ENCODE measurements at places on chromosomes 2 and 18.

DNA sequence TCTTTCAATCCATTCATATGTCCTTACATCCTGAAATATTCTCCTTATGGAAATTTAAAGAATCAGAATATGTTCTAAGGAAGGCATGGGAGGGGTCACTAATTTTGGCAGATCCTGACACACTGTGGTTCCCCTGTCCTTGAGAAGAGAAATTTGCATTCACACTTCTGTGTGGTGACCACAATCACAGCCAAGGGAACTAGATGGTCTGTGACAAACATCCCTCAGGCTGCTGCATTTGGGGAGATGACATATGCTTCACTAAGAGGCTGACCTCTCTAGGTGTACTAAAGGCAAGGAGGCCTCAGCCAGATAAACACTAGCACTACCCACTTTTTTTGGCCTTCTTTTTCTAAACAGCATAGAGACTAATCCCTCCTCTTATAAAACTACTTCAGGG, 129.6 kb downstream of the MREG start:
- no peak for DNase-seq

GRCh38 chr2:176999301-176999700, 213.3 kb upstream of the HNRNPA3 start:
- peak; percentile 18 for DNase-seq

- DNase-seq = peak; percentile 46
These were observed 3.5 kb upstream of the BCL2 start for GRCh38 chr18:63322908-63323634.

DNA sequence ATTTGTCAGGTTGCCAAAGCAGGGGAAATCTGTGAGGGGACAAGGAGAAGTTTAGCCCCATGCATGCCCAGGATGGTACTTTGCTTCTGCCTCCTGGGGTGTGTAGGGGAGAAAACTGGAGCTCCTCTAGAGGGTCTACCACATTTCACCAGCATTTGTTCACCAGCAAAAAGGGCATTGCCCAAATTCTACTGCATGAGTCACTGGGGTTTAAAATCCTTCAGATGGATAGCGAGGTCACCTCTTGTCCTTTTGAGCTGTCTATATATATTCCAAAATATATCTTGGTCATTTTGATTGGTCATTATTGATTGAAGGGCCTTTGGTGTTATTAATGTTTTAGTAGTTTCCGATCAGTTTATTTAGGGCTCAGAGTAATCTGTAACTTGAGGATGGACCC, 18.7 kb downstream of the FHOD3 start:
- DNase-seq = no peak

DNA sequence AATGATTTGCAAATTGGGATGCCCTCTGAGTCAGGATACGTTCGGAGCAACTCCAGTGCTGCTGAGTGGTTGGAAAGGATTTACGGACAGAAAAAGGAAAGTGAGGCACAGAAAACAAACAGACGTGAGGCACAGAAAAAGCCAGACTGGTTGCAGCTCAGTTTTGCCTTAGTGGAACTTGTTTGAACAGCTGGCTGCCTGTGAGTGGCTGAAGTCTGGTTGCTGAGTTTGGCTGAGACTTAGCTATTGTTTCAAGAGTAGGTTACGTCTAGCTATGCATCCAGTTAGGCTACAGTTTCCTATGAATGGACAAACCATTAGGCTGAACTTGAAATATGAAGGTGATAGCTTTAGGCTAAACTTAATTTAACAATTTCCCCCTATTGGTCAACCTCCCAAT, 256.6 kb downstream of the VAPA start:
- no peak for DNase-seq

GRCh38 chr2:222088561-222088960, 210.2 kb downstream of the PAX3 start:
- no peak for DNase-seq

DNA sequence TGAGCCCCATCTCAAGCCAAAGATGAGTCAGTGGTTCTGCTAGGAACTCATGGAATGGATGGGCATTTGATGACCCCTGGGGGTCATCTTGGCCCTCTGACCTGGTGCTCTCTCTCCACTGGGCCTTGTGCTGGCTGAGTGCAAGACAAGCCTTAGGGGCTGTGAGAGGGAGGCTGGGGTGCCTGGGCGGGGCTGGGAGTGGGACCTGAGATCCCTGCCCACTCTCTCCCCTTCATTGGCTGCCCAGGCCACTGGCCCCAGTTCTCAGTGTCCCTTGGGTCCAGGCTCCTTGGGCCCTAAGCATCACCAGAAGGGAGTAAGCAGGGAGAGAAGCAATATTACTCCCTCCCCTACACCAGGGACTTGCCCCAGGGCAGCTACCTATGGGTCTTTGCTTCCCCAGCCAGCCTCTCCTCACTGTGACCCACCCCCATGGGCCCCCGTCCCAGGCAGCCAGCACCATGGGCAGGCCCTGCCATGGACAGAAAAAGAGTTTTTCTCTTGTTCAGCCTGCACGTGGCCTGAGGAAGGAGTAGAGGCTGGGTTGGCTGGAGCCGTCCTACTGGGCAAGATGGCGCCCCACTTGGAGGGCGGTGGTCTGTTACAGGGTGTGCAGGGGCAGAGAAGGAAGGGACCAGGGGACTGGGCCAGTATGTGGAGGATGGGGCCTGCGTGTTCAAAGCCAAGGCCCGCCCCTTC, 33.6 kb downstream of the ATOH8 start:
- DNase-seq = no peak

GRCh38 chr2:241069821-241070281, 32.2 kb downstream of the MTERF4 start:
- no peak for DNase-seq

DNA sequence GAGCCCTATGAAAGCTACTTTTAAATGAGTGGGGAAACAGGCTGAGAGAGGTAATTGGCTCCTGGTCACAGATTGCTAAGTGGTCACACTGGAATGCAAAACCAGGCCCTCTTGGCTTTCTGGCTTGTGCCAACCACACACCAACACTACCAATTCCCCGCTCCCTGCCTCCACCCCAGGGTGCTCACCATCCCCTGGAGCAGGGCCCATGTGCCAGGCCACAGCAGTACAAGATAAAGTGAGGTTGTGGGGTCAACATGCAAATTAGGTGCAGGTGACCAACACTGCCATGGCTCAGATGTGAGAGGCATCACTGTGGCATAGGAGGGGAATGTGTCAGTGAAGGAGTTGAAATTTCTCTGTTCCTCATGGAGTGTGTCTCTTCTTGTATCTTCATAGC, 312.5 kb downstream of the MYCN start:
- no peak for DNase-seq
